ENCODE measurements at places on chromosomes 11 and 22.

GRCh38 chr11:30938171-30938570 is 352.0 kb upstream of the MPPED2 start:
- no peak for DNase-seq

DNA sequence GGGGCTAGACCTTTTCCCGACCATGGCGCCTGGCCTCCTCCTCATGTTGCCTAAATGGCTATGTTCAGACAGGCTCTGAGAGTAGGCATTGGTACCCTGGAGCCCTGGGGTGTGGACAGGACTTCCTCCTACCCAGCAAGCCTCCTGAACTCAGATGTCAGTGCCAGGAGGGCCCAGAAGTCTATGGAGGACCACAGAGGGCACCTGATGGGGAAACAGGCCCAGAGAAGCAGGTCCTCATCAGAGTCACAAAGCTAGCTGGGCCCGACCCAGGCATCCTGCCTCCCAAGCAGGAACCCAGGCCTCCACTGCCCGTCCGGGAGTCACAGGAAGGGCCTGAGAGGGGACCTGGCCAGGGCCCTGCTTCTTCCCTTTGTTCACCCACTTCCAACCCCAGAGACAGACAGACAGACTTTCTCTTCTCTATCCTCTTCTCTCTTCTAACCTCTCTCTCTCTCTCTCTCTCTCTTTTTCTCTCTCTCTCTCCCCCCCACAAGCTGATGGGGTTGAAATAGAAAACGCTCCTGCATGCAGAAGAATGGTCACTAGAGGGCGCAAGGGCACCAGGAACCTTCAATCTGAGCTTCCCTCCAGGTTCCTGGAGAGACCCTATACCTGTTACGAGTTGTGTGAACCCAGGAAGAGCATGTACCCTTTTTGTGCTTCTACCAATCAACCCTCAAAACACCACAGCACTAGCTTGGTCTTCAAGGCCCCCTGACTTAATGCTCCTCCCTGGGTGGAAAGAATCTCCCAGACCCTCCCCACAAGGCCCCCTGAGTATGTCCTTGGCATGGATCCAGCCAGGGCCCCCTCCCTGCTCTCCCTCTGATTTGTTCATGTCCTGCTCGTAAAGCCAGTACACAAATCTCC is 27.1 kb downstream of the ARAP1 start:
- peak; percentile 76 for DNase-seq

DNA sequence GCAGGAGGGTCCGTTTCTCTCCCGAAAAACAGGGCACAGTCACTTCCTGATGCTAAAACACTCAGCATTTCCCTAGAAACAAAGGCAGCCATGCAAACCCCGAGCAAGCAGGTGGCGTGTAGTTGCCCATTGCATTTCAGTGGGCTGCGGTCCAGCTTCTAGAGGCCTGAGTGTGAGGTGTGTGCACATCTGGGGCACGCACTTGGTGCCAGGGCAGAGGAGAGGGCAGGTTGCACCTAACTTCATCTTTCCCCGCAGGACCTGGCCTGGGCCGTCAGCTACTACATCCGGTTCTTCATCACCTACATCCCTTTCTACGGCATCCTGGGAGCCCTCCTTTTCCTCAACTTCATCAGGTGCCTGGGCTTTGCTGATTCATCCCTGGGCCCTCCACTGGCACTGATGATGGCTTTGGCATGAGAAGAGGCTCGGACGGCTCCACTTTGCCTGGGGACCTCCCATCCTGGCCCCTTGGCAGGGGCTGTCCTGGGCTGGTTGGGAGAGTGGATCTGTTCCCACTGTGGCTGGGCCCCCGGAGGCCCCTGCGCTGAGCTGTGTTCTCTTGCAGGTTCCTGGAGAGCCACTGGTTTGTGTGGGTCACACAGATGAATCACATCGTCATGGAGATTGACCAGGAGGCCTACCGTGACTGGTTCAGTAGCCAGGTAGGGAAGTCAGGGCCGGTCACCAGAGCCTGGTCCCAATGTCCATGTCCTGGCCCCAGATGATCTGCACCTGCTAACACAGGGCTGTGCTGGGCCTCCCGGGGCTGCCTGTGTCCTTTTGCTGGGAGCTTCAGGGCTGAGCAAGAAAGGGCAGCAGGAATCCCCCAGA is 28.4 kb downstream of the FADS3 start:
- DNase-seq: no peak

DNA sequence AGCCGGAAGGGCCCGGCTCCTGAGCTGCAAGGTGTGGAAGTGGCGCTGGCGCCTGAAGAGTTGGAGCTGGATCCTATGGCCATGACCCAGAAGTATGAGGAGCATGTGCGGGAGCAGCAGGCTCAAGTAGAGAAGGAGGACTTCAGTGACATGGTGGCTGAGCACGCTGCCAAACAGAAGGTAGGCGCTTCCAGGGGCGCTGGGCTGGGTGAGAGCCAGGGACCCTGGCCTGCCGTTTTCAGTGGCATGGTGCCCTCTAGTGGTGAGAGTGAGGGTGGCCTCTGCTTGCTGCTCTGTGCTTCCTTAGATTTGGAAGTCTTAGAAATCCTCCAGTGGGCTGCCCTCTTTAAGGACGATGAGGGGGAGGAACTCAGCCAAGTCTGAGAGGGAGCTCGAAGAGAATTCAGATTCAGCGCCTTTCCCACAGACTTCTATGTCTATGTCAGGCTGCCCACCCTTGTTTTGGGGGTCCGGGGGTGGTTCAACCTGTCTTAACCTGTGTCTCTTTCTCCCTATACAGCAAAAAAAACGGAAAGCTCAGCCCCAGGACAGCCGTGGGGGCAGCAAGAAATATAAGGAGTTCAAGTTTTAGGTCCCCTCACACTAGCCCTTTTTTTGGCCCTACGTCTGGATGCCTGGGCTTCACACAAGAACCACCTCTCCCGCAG is 1.8 kb upstream of the PACS1 start:
- DNase-seq: peak; percentile 72

- no peak for DNase-seq
Observed at GRCh38 chr11:45772986-45773785, 31.8 kb upstream of the SLC35C1 start.
